ENCODE measurements at places on chromosomes 6 and 20. TPM values are rescaled to one million over a fixed set of nuclear protein-coding genes. Genes with fewer than 3 reads are reported as not detected.

DNA sequence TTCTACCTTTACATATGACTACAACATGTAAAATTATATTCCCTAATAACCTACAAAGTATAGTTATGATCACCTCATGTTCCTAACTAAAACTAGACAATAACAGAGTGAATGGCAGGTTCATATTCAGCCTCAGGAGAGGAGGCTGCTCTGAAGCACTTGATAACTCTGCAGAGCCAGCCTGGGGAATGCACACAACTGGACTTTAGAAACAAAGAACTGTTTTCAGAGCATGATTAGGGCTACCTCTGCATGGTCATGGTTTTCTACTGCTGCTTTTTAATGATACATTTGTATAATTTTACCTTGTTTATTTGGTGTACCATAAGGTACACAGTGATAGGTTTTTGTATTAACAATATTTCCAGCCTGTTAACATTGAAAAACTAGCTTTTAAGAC is 50.3 kb downstream of the TRPC4AP start:
- DNase-seq, result no peak
- peaks cover 21% of the 10 kb centered on the region for H3K36me3 ChIP-seq
- H3K27ac ChIP-seq, result no peak overlapping the region
- no peaks in the 10 kb centered on the region for H3K4me1 ChIP-seq
- H3K4me3 ChIP-seq, result no peak overlapping the region

DNA sequence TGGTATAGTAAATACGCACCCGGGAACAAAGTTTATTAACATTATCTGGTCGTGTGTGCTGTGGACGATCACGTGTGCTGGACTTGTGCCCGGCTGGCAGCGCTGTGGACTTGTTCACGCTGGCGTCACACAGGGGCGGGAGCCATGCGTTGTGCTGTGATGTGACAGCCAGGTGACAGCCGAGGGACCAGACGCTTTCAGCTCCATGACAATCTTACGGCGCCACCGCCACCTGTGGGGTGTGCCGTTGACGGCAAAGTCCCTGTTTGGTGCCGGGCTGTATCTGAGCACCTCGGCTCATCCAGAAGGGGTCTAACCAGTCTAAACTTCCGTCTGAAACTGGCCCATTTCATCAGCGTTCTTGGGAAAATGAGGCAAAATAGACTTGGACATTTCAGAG is 25.2 kb downstream of the DLL1 start:
- H3K27me3 ChIP-seq, result no peaks in the 10 kb centered on the region
- no peak overlapping the region for H3K4me3 ChIP-seq
- no peaks in the 10 kb centered on the region for H3K4me1 ChIP-seq
- H3K36me3 ChIP-seq, result no peaks in the 10 kb centered on the region
- no peak for DNase-seq
- H3K27ac ChIP-seq, result no peak overlapping the region

- no peak overlapping the region for H3K4me3 ChIP-seq
- H3K27ac ChIP-seq, result no peak overlapping the region
- H3K27me3 ChIP-seq, result no peaks in the 10 kb centered on the region
- H3K36me3 ChIP-seq, result no peaks in the 10 kb centered on the region
- no peak for DNase-seq
Observed at GRCh38 chr6:50862176-50862575, 43.5 kb downstream of the TFAP2B start.

DNA sequence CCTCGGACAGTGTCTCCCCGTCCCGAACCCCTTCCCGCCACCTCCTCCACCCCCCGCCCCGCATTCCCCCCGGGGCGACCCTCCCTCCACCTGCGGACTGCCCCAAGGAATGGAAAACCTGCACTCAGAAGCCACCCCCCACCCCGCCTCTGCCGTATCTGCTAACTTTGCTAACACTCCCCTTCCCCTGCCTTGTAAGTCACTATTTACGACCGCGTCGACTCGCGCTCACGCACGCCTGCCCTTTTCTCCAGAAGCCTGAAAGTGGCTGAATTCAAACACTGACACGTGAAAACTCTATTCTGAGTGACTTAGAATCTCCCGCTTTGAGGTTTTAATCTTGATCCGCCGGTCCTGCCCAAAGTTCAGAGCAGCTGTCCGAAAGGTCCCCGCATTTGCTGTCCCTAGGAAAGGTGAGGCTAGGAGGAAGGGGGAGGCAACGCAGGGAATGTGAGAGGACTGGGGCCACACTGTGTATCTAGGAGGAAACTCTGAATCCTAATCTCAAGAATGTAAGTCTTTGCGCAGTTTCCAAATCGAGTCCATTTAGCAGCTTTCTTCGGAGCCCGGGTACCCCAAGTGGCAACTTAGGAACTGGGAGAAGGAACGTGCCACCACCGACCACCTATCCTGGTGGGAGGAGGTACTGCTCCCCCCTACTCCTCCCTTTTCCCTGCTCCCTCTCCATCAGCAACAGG is 9.3 kb upstream of the POU3F2 start:
- H3K27me3 ChIP-seq, result peaks cover 87% of the 10 kb centered on the region
- peak overlapping the region; percentile 71 for H3K4me3 ChIP-seq
- DNase-seq, result peak; percentile 74
- H3K4me1 ChIP-seq, result peaks cover 47% of the 10 kb centered on the region
- H3K36me3 ChIP-seq, result no peaks in the 10 kb centered on the region

GRCh38 chr20:7696311-7696710 is 243.9 kb downstream of the HAO1 start:
- no peaks in the 10 kb centered on the region for H3K4me1 ChIP-seq
- H3K27me3 ChIP-seq, result no peaks in the 10 kb centered on the region
- H3K36me3 ChIP-seq, result no peaks in the 10 kb centered on the region
- H3K27ac ChIP-seq, result no peak overlapping the region

DNA sequence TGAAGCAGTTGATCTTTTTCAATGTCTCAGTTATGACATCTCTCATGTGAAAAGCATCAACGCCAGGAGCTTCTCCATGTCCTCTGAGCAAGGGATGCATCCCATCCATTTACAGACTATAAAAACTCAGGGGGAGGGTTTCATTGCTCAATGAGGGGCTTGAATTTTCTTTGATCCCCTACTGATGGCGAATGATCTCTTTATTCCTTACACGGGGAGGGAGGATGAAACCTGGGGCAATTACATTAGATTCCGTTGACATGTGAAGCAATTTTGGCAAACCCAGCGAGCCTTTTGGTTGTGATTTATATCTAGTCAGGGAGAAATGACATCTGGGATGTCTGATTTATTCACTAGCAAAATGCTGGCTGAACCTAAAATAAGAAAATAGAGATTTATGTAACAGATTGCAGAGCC is 268.9 kb downstream of the HIVEP2 start:
- H3K27ac ChIP-seq, result no peak overlapping the region
- no peaks in the 10 kb centered on the region for H3K36me3 ChIP-seq
- no peak overlapping the region for H3K4me3 ChIP-seq
- no peak for DNase-seq
- no peaks in the 10 kb centered on the region for H3K27me3 ChIP-seq
- H3K4me1 ChIP-seq, result peaks cover 22% of the 10 kb centered on the region

GRCh38 chr6:65908065-65908464 is 201.0 kb upstream of the EYS start:
- no peaks in the 10 kb centered on the region for H3K27me3 ChIP-seq
- no peak for DNase-seq
- no peak overlapping the region for H3K4me3 ChIP-seq

- H3K4me1 ChIP-seq, result 0 out of 2 replicates have a peak, but pooled peaks cover 3% of the 10 kb centered on the region
- H3K27me3 ChIP-seq, result no peaks in the 10 kb centered on the region
- no peak for DNase-seq
- H3K27ac ChIP-seq, result no peak overlapping the region
Observed at GRCh38 chr6:132285004-132285780, 116.1 kb downstream of the MOXD1 start.

DNA sequence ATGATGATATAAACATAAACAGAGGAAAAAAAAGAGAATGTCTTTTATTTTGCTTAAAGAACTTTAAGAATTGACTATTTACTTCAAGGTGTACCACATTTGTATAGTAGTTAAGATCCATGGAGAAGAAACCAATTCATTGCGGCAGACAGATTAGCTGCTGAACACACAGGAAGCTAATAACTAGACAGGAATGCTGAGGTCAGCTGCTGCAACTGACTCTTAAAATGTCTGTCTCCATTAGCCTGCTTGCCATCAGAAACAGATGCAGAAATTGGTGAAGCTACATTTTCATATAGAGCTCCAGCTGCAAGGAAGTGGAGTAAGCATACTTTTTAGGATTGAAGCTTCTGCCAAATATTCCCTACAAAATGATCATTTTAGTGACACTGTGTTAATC is 939.5 kb downstream of the EPHA7 start:
- no peak for DNase-seq
- H3K27ac ChIP-seq, result no peak overlapping the region
- H3K4me1 ChIP-seq, result no peaks in the 10 kb centered on the region
- no peaks in the 10 kb centered on the region for H3K36me3 ChIP-seq

DNA sequence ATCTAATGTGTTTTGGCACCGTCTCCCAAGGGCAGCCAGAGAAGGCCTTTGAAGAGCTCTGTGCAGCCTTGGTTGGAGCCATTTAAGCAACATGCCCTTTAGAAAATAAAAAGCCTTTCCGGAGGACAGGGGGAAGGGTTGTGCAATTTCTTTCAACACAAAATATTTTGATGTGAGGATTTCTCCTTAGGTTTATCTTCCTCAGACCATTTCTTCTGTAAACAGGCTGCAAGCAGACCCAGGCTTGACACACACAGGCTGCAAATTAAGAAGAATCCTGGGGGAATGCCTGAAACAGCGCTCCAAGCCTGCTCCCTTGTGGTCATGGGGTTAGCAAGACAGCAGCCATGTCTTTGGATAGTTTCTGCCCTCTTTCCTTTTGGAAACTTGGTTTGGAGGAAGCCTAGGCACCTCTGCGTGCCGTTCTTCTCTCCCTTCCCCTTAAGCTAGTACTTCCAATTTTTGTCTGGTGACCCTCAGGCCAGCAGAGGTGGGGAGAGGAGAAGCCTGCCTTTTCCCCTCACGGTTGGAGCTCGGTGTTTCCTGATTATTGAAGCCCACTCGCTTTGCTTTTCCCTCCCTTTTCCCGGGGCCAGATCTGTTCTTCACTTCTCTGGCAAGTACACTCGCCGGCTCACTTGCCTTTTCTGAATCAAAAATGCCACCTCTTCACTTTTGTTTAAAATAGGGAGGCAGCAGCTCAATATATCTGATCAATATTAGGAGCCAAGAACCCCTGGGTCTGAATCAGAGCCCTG is 39.6 kb upstream of the NOX3 start:
- peak; percentile 74 for DNase-seq
- no peak overlapping the region for H3K4me3 ChIP-seq
- H3K27ac ChIP-seq, result no peak overlapping the region
- 0 out of 2 replicates have a peak, but pooled peaks cover 6% of the 10 kb centered on the region for H3K4me1 ChIP-seq

GRCh38 chr20:31943052-31943471 is 8.8 kb downstream of the PDRG1 start:
- DNase-seq, result no peak
- H3K36me3 ChIP-seq, result peaks cover 22% of the 10 kb centered on the region
- H3K4me1 ChIP-seq, result no peaks in the 10 kb centered on the region
- no peaks in the 10 kb centered on the region for H3K27me3 ChIP-seq

DNA sequence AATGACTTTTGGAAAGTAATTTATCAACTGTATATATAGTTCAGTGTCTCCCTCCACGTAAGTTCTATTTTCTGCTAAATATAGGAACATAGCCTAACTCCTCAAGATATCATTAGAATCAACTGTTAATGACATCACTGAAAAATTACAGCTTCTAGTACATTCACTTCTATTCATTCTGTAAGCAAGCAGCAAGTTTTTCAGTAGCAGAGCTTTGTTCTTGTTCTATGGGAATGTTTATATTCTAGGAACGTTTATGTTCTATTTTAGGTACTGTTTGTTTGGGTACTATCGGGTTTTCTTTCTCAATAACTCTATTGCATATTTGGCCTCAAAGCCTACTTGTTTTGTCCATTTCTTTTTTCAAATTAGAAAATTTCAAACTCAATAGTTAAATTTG is 525.6 kb downstream of the EPHA7 start:
- no peak overlapping the region for H3K27ac ChIP-seq
- no peak for DNase-seq
- no peaks in the 10 kb centered on the region for H3K27me3 ChIP-seq
- no peaks in the 10 kb centered on the region for H3K36me3 ChIP-seq

DNA sequence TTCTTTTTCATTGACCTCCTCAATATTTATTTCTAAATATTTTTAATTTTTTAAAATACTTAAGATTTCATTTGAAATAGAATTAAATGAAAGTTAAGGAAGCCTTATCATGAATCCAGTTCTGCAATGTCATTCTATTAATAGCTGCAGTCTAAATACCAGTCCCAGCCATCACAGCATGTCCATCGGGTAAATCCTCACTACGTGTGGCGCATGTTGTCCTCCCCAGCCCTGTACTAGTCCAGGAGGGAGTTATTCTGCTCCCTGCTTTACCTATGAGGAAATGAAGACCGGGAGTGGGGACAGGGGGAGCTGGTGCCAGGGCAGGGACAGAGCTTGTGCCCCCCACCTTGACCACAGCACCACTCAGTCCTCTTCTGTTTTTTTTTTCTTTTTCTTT is 125.1 kb upstream of the QKI start:
- H3K27me3 ChIP-seq, result no peaks in the 10 kb centered on the region
- H3K4me1 ChIP-seq, result no peaks in the 10 kb centered on the region
- no peak for DNase-seq
- H3K36me3 ChIP-seq, result no peaks in the 10 kb centered on the region

- H3K27ac ChIP-seq, result no peak overlapping the region
- H3K36me3 ChIP-seq, result no peaks in the 10 kb centered on the region
- peaks cover 5% of the 10 kb centered on the region for H3K4me1 ChIP-seq
- no peaks in the 10 kb centered on the region for H3K27me3 ChIP-seq
- no peak for DNase-seq
Observed at GRCh38 chr6:108689272-108690161, 128.8 kb downstream of the FOXO3 start.

DNA sequence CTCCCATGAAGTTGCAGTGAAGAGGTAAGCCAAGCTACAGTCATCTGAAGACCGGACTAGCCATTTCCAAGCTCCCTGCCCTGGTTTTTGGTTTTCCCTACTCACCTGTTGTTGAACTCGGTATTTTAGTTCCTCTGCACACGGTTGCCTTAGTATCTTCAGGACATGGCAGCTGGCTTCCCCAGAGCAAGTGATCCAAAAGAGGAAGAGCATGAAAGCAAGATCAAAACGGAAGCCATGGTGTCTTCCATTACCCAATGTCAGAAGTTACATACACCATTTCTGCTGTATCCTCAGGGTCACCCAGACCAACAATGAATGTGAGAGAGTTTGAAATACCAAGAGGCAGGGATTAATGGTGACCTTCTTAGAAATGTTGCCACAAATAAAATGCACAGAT is 276.6 kb upstream of the CNR1 start:
- no peak for DNase-seq
- H3K36me3 ChIP-seq, result no peaks in the 10 kb centered on the region
- no peak overlapping the region for H3K4me3 ChIP-seq
- H3K27ac ChIP-seq, result no peak overlapping the region

- no peak overlapping the region for H3K27ac ChIP-seq
- DNase-seq, result no peak
- H3K27me3 ChIP-seq, result no peaks in the 10 kb centered on the region
Observed at GRCh38 chr20:37600486-37600885, 72.8 kb upstream of the BLCAP start.

- no peaks in the 10 kb centered on the region for H3K4me1 ChIP-seq
- peaks cover 27% of the 10 kb centered on the region for H3K36me3 ChIP-seq
- DNase-seq, result no peak
- H3K27ac ChIP-seq, result no peak overlapping the region
Observed at GRCh38 chr20:34435589-34435988, 72.5 kb downstream of the ITCH start.

GRCh38 chr6:125981571-125982185 is 4.7 kb upstream of the TRMT11 start:
- no peak overlapping the region for H3K27ac ChIP-seq
- no peaks in the 10 kb centered on the region for H3K27me3 ChIP-seq

Gene TFAP2D
- total RNA-seq, result not detected

Gene SFTA2
- not detected for total RNA-seq

Gene SCGN
- not detected for total RNA-seq

Gene CYP21A2
- total RNA-seq, result not detected

Gene CLPSL1
- not detected for total RNA-seq

Gene TFAP2B
- not detected for total RNA-seq

Gene PTCHD4
- total RNA-seq, result 0.31 TPM

Gene FOXC1
- 0.27 TPM for total RNA-seq

Gene RAB44
- total RNA-seq, result not detected

Gene MLIP
- not detected for total RNA-seq

Gene POLR1H
- 30.1 TPM for total RNA-seq
